ENCODE measurements at places on chromosomes 2 and 18.
A peak's percentile ranks its signal among the peaks of the same experiment; 100 is the strongest.

GRCh38 chr2:149353421-149353820 lies 23.0 kb downstream of the LYPD6 start:
- DNase-seq, result no peak

- DNase-seq, result no peak
Measured at GRCh38 chr2:169715379-169716237, 18.0 kb upstream of the KLHL23 start.

DNA sequence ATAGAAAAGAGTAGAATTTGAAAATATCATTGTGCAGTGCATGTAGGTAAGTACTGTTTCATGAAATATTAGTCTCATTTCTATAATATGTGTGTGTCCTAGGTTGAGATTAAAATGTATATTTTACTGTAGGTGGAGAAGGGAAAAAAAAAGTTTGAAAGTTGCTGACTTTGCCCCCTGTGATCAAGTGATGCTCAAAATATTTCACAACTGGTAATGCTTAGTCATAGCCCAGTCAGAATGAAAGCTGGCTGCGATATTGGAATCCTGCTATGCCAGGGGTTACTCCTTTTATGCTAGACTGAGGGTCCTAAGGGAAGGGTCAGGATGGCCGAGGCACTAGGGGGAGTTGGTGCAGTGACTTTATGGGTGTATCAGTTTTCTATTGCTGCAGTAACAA lies 19.5 kb upstream of the CFAP36 start:
- peak; percentile 79 for DNase-seq

DNA sequence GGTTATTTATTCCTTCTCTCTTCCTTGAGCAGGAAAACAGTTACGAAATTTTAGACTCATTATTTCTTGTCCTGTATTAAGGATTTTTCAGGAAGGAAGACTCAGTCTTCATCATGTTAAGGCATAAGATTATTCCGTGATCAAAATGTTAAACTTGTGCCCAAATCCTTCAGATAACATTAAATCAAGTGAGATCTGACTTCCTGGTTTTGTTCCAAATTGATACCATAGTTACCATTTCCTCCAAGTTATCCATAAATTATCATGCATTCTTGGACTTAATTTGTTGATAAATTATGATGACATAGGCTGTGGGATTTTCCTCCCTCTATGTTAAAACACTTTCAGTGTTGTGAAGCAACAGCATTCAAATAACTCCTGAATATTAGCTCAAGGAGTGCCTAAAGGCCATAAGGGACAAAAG lies 31.9 kb downstream of the EFEMP1 start:
- no peak for DNase-seq

DNA sequence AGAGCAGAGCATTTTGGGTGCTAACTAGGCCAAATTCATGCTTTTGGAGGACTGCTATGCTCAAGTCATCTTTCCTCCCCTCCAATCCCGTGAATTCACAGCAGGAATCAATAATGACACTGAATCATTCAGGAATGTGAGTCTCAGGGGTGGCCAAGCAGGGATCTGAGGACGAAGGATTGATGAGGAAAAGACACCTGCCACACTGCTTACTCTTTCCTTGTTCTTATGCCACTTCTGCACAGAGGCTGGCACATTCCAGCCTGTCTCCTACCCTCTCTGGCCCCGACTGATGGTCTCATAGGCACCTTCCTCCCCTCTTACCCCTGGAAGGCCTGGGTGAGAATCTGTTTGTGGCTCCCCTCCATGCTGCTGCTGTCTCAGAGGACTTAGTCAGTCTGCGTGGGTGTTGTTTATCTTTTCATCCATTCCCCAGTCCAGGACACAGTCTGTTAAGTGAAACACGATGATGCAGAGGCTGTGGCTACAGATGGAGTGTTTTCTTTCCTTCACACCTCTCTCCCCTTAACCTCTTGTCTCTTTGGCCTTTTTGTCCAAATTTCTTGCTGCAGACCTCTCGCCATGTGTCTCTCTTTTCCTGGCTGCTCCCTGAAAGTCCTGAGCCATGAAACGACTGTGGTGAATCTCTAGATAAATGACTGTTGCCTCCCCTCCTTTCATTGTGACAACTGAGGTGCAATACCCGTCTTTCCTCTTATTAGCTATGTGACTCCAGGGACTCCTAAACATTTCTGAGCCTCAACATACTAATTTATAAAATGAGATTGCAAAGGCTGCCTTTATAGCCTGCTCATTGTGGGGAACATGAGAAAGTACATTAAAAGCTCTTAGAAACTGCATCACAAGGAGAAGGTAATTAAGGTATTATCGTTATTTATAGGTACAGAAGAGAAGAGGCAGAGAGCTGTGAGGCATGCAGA lies 86.9 kb downstream of the RDH14 start:
- DNase-seq, result no peak

DNA sequence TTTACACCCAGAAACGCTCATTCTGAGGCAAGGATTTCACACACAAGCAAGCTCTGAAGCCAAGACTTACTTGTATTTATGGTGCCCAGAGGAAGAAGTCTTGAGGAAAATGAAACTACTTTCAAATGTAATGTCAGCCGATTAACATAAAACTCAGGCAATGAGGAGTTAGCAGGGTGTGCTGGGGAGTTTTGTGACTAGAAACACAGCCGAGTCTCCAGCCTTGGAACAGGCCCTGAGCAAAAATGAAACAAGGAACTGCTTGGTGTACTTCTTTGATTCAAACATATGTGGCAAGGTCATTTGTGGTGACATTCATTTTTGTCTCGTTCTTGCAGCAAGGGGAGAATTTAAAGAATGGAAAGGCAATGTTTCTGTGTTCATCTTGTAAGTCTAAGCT lies 4.5 kb downstream of the DYTN start:
- peak; percentile 78 for DNase-seq

- DNase-seq, result no peak
Measured at GRCh38 chr18:5166606-5167280, 30.3 kb downstream of the AKAIN1 start.

DNA sequence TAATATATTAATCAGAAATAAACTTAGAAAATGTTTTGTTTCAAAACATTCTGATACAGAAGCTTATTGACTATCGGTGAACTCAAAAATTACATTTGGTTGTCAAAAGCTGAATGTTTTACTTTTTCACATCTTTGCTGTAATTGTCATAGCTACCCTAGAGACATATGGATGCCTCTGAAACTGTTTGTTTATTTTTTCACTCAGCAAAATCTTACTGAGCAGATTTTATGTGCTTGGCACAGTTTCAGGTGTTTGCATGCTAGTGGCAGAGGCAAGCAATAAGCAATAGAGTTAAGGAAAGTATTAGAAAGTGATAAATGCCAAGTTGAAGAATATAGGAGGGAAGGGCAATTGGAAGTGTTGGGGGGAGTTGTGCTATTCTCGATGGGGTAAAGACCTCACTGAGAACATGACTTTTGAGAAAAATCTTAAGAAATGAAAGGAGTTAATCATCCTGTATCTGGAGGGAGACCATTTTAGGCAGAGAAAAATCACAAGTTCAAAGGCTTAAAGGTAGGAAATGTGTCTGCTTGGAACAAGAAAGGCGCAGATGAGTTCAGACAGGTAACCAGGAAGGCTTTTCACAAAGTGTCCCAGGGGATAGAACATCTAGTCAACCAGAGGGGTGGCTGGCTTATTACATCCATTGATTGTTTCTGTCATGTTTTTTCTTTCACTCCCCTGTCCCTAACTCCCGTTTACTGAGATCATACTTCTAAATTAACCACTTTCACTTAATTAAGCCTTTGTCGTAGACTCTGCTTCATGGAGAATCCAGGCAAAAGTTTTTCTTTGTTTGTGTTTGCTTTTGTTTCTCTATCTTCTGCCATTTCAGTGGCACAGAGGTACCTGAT lies 27.2 kb upstream of the COBLL1 start:
- DNase-seq, result no peak

GRCh38 chr2:219522111-219523030 lies 8.1 kb downstream of the ASIC4 start:
- DNase-seq, result no peak

DNA sequence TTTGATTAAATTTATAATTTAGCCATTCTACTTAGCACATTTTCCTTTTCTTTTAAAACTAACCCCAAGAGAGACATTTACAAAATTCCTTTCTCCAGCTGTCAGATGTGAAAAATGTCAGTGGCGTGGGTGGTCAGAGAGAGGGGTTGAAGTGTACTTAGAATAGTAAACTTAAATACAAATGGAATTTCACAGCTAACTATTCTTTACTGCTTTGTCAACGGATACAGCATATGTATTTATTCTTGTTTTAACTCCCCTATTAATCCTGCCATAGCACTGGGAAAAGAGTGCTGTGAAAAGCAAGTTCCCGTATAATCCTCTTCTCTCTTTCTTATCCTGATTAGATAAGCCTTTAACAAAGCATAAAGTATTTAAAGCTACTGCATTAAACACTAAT lies 191.4 kb upstream of the CHAC2 start:
- DNase-seq, result no peak

- no peak for DNase-seq
Measured at GRCh38 chr18:2303517-2304238, 267.6 kb downstream of the METTL4 start.

DNA sequence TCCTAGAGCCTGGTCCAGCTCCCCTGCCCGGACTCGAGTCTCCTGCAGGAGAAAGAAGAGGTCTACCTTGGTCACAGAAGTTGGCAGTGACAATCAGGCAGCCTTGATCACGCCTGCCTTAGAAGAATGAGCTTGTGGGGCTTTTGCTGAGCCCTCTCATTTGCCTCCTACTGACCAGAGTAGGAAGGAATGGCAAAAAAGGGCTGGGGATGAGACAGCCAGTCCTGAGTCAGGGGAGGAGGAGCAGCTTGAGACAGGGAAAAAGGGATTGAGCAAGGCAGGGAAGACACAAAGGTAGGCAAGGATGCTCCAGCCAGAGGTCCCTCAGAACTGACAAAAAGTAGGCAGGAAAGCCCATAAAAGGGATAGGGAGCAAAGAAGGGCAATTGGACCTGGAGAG lies 6.0 kb downstream of the WDR54 start:
- no peak for DNase-seq

DNA sequence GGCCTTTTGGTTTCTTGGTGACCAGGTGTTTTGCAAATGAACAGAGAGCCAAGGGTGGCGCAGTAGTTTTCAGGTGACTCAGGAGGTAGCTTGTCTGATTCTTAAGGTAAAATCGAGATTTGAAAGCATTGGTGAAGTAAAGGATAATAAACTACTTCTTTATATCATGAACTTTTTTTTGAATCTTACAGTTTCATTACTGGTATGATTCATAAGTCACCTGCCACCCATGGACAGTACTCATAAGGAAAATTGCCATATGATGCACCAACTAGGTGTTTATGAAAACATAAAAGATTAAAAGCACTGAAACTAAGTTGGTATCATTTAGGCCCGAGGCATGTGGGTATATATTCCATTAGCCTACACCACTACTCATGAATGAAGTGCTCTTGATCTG lies 84.1 kb upstream of the MGAT5 start:
- DNase-seq, result no peak

DNA sequence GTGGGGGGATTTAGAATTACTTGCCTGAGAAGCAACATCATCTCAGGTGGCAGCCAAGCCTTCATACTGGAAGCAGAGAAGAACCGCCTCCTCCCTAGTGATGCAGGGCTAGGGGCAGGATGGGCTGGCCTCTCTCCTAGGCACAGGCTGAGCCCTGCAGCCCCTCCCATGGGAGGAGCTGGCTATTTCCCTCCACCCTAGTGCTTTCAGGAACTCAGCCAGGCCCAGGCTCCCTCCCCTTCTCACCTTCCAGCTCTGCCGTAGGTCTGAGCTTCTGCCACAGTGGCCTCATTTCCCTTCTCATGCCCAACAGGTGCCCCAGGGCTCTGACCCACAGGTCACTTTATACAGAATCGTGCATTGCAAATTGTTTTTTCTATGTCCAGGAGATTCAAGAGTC lies 31.0 kb downstream of the CENPA start:
- no peak for DNase-seq

- no peak for DNase-seq
Measured at GRCh38 chr2:229673676-229674075, 40.7 kb downstream of the DNER start.

DNA sequence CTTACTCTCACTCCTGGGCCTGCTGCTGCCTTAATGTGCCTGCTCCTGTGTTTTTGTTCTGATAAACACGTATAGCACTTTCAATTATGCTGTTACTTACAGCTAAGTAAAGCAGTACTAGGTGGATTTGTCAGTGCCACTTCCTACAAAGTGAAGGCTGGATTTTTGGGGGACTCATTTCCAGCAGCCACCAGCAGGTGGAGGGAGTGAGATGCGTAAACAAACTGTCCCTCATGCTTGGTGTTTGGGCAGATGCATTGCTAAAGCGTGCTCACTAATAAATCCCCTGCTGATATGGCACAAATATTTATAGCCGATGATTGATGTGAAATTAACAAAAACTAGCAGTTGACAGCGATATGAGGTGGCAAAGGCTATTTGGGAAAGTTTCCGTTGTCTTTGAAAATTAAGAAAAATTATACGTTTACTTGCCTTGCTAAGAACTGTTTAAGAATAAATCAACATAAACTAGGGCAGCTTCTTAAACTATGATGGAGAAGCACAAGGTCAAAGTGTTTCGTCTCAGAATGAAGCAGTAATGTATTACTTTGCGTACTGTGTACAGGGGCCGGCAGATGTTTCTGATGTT lies 101.7 kb downstream of the AGAP1 start:
- DNase-seq, result peak; percentile 57

- no peak for DNase-seq
Measured at GRCh38 chr2:158725441-158725891, 69.7 kb upstream of the DAPL1 start.

- no peak for DNase-seq
Measured at GRCh38 chr2:168614172-168615018, 158.3 kb downstream of the CERS6 start.

DNA sequence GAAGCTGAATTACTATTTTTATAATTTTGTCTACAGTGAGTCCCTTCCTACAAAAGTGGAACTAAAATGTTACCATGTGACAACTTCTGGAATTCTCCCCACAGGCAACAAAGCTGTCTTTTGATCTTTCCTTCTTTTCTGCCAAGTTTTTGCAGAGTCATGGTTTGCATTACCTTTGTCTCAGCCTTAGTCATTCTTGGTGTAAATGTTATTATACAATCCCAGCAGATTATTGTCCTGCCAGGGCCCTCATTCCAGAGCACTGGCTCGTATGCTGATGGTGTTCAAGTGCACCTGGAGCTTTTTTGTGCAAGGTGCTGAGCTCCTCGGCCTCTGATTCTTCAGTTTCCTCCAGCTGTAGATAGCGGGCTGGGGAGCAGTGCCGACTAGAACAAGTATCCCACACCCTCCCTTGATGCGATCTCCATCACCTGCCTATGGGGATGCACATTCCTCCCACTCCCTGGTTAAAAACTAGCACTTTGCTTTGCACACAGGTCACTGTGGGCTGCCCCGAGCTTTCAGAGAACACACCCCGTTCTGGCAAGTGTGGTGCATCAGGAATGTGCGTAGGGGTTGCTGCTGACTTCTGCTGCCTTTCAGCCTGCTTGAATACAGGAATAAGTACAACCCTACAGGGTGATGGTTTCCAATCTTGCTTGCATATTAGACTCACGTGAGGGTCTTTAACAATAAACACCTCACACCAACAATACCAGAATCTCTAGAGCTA lies 263.6 kb downstream of the RNF144A start:
- peak; percentile 7 for DNase-seq

GRCh38 chr2:231713730-231714638 lies 5.7 kb downstream of the PTMA start:
- peak; percentile 93 for DNase-seq

GRCh38 chr18:9478545-9478944 lies 3.2 kb downstream of the RALBP1 start:
- no peak for DNase-seq

Data from suppressor macrophage treated with lipopolysaccharide for 4 hours (primary cell).